ENCODE measurements at places on chromosomes 16 and 17.

- no peak for DNase-seq
These were observed 22.9 kb downstream of the CDH11 start for GRCh38 chr16:65098916-65099315.

DNA sequence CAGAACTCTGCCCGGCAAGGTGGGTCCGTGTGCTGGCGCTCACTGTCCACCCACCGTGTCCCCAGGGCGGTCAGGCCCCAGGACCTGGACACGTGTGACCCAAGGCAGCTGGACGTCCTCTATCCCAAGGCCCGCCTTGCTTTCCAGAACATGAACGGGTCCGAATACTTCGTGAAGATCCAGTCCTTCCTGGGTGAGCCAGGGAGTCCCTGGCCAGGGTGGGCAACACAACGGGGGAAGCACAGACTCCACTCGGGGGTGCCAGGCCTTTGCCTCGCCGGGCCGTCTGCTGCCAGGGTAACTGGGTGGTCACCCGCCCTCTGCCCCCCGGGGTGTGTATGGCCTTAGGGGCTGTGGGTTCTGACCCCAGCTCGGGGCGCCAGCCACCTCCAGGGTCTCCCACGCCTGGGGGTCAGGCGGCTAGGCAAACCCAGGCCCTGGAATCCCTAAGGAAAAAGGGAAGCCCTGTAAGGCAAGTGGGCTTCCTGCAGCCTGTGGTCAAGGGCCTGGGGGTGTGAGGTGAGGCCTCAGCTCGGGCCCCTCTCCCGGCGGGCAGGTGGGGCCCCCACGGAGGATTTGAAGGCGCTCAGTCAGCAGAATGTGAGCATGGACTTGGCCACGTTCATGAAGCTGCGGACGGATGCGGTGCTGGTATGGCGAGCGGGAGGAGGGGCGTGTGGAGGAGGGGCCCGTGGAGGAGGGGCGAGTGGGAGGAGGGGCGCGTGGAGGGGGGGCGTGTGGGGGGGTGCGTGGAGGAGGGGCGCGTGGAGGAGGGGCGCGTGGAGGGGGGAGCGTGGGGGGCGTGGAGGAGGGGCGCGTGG, 6.5 kb downstream of the MSLN start:
- no peak for DNase-seq

- DNase-seq = no peak
These were observed 100.9 kb upstream of the RBFOX1 start for GRCh38 chr16:7231762-7232161.

- no peak for DNase-seq
These were observed 132.0 kb downstream of the PRKCB start for GRCh38 chr16:23967775-23968174.

DNA sequence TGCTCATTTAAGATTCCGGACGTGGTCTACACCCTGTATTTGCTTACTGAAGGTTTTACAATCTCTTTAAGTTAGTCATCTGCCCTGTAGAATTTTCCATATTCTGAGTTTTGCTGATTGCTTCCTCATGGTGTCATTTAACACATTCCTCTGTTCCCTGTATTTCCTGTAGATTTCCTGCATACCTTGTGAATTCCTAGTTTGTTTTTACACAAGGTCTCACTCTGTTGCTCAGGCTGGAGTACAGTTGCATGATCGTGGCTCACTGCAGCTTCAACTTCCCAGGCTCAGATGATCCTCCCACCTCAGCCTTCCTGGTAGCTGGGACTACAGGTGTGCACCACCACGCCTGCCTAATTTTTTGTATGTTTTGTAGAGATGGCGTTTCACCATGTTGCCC, 66.8 kb downstream of the CMIP start:
- DNase-seq = no peak

- no peak for DNase-seq
These were observed 34.8 kb downstream of the PITPNM3 start for GRCh38 chr17:6521586-6521985.

All from HuH-7.5 (cell line).